ENCODE measurements at places on chromosomes 2 and 18.

DNA sequence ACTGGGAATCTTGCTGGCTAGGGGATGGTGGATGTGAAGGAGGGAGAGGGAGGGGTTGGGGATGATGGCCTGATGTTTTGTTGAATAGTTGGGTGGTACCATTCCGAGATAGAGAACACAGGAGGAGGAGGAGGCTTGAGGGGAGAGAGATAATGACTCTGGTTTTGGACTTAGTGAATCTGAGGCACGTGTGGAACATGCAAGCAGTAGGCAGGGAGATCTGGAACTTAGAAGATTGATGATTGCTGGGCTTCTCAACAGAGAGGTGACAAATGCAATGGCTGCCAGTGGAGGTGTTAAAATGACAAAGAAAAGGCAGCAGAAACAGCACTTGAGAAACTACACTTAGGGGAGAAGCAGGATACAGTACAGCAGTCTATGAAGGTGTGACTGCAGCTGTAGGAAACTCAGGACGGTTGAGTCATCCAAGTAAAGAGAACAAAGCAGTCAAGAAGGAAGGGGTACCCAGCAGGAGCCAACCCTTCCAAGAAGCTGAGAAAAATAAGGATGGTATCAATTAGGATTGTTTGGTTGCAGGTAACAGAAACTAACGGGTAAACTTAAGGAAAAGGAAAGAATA lies 221.4 kb upstream of the FBXO11 start:
- no peak for DNase-seq

- peak; percentile 93 for DNase-seq
Measured at GRCh38 chr2:24365051-24365450, 4.7 kb upstream of the ITSN2 start.

GRCh38 chr18:5476961-5477800 lies 66.6 kb downstream of the EPB41L3 start:
- no peak for DNase-seq

GRCh38 chr2:62362561-62362960 lies 143.4 kb downstream of the TMEM17 start:
- no peak for DNase-seq

GRCh38 chr2:173649527-173650219 lies 295.0 kb downstream of the CDCA7 start:
- no peak for DNase-seq

DNA sequence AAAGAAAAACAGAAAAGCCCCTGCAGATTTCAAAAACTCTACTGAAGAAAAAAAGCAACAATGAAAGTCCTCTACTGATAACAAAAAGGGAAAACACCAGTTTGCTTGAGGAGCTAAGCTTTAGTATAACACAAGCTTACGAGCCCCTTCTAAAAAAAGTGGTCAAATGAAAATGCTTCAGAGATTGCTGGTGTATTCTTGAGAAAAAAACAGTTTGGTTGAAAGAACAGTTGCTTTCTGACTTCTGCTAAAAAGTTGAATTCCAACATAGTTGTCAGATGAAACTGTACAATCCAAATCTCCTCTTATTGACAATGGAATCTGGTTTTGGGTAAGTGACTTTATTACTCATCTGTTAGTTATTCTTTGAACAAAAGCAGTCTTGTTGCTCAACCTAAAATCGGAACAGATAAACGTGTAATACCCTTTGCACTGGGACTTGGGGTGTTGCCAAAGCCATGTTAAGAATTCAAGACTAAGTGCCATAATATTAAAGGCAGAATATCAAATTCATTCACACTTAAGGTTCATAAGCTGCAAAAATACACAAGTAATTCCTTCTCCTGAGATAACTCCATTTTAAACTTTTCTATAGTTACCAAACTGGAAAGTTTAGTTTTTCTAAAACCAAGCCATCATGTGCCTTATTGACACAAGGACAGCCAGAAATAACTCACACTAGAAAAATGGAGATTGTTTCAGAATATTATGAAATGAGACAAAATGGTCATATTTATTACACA lies 45.3 kb upstream of the SPAG16 start:
- no peak for DNase-seq

- DNase-seq = no peak
Measured at GRCh38 chr2:105925390-105925789, 180.7 kb downstream of the NCK2 start.

DNA sequence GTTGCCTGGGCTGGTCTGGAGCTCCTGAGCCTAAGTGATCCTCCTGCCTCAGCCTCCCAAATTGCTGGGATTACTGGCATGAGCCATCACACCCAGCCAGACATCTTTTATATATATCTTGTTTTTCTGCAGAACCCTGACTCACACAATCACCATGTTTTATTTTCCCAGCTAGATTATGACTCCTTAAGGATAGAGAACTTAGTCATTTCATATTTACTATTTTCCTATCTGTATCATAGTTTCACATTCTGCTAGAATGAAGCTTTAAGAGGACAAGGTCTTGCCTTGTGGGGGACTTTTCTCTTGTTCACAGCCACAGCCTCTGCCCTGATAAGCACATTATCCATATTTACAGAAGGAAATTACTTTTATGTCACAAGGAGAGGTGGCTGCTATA lies 73.9 kb downstream of the LBH start:
- no peak for DNase-seq

GRCh38 chr2:226063704-226064440 lies 664.4 kb downstream of the NYAP2 start:
- no peak for DNase-seq

DNA sequence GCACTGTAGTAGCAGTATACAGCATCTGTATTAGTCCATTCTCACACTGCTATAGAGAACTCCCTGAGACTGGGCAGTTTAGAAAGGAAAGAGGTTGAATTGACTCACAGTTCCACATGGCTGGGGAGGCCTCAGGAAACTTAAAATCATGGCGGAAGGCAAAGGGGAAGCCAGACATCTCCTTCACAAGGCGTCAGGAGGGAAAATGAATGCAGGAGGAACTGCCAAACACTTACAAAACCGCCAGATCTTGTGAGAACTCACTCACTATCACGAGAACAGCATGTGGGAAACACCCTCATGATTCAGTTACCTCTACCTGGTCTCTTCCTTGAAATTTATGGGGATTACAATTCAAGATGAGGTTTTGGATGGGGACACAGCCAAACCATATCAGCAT lies 25.4 kb downstream of the MAP4K4 start:
- no peak for DNase-seq

DNA sequence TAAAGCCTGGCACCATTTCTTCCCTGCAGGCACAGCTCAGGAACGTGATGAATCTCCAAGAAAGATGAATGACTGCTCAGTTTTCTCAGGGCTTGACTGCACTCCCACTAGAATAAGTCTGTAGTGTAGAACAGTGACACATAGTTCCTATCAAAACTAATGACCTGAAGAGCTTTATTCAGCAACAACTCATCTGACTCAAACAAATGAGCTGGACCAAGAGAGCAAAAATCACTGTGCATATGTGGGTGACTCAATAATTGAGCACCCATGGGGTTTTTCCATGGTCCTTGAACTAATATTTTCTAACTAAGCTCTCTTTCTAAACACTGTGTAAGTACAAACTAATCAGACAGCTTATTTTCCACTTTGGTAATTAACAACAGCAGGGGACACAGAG lies 61.1 kb upstream of the XDH start:
- no peak for DNase-seq

DNA sequence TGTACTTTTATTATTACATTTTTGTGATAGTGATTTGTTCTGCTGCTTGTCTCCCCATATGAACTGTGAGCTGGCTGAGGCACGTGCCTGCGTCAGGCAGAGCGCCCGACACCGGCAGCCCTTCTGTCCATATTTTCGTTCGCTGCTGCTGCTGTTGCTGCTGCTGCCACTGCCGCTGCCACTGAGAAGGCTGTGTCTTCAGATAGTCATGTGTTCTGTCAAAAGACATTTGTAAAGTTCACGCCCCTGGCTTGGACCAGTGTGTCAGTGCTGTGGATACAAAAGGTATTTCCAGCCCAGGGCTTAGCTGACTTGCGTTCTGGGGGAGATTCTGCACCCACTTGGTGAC lies 47.0 kb downstream of the TWIST2 start:
- no peak for DNase-seq

DNA sequence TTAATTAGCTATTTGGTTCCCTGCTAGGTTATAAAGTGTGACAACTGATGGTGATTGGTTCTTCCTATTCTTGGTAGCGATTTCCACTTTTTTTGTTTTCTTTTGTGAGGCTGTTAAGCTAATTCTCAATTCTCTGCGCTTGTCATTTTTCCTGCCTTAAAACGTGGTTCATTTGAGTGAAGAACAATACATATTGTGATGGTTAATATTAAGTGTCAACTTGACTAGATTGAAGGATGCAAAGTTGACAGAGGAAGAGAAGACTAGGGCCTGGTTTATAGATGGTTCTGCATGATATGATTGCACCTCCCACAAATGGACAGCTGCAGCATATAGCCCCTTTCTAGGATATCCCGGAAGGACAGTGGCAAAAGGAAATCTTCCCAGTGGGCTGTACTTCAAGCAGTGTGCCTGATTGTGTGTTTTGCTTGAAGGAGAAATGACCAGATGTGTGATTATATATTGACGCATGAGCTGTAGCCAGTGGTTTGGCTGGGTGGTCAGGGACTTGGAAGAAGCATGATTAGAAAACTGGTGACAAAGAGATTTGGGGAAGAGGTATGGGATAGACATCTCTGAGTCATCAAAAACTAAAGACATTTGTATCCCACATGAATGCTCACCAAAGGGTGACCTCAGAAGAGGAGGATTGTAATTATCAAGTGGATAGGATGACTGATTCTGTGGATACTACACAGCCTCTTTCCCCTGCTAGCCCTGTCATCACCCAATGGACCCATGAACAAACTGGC lies 39.4 kb upstream of the ZNF804A start:
- no peak for DNase-seq

- DNase-seq = no peak
Measured at GRCh38 chr2:36059691-36060090, 295.9 kb upstream of the CRIM1 start.

- DNase-seq = no peak
Measured at GRCh38 chr2:143000599-143000998, 123.1 kb downstream of the KYNU start.

DNA sequence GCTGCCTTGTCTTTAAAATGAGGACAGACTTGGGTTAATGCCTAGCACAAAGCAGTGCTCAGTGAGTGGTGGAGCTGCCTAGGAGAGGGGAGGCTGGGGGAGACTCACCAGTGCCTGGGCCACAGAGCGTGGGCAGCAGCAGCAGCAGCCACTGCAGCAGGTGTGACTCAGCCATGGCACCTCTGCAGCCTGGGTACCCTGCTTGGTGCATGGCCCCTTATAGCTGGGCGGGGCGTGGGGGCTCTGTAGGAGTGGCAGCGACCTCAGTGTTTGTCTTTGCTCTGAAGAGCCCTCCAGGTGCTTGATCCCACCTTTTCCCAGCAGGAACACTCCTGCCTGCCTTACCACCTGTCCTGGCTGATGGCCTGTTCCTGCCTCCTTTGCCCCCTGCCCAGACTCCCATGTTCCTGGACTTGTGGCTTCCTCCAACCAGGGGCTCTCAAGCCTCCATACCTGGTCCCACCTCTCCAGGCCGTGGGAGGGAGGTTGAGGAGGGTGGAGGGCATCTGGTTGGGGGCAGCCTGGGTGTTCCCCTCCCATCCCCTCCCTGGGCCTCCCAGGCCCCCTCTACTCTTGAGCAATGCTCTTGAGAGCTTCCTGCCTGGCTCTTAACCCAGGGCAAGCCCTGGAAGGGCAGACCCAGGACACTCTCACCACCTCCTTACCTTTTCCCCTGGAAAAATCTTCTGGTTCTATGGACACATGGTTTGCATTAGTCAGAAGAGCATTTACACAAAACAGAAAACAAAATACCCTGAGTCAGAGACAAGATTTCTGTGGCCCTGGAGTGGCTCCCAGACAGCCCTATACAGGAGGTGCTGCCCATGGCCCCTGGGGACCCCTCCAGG lies at the start of gene SFTPB:
Gene SFTPB, minus strand, starts transcription at position 191 of the 848 bp plus-strand sequence. Its CDS starts 16 bp downstream, at position 175.
- DNase-seq = peak; percentile 67

- DNase-seq = no peak
Measured at GRCh38 chr18:63368611-63369010, 1.6 kb upstream of the KDSR start.

DNA sequence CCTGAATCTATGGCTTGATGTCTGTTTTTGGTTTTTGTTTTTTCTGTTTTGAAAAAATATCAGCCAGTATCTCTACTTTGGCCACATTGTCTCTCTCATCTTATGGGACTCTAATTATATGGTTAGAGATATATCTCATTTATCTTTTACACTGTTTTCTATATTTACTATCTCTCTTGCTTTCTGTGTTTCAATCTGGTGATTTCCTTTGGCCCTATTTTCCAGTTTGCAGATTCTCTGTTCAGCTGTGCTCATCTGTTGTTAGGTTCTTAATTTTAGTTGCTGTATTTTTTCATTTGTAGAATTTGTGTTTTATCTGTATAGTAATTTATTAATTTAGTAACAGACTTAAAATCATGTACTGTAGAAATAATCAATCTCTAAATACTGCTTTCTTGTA lies 41.3 kb upstream of the ELAC1 start:
- DNase-seq = no peak

- no peak for DNase-seq
Measured at GRCh38 chr2:27569398-27569797, 13.4 kb upstream of the ZNF512 start.

- DNase-seq = no peak
Measured at GRCh38 chr2:60221098-60221497, 332.4 kb downstream of the BCL11A start.

DNA sequence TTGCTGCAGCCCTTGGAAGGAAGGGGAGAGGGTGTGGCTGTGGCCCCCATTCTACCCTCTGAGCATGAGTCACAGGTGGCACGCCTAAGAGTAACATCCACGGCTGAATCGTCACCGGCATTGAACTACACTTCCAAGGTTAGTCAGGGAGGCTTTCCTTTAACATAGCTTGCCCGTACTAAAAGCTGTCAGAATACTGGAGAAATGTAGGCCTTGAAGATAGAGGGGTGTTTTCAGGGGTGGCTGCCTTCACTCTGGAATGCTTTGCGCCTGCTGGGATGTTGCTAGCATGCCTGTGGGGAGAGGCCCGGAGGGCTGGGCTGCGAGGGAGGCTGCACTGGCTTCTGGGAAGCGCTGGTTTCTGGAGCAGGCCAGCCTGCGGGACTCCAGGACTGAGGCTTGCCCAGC lies 333.7 kb downstream of the AGAP1 start:
- DNase-seq = no peak

- no peak for DNase-seq
Measured at GRCh38 chr2:30636311-30636710, 170.9 kb downstream of the CAPN13 start.

DNA sequence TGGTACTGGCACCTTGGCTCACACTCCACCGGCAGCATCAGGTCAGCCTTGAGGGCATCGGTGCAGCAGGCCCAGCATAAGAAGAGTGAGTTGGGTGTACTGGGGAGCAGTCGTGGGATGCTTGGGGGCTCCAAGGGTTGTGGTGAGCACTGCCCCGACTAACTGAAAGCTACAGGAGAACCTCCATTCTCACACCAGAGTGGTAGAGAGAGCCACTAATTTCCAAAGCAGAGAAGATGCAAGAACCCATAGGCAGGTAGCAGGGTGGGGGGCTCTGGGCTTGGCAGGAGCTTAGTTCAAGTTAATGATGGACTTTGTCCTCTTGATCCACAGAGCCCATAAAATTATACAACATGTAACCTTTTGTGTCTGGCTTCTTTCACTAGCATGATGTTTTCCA lies 148.0 kb upstream of the SMAD2 start:
- DNase-seq = no peak

Measured in cardiac septum (tissue), 1 donor.